H1 (cell line): ENCODE measurements at places on chromosomes 16 and 17. TPM values are rescaled to one million over a fixed set of nuclear protein-coding genes. Genes with fewer than 3 reads are reported as not detected.

Gene SLC16A6
- 0.13 and 0.17 TPM in 2 replicates for polyA plus RNA-seq

GRCh38 chr17:67434061-67434525 lies 57.0 kb downstream of the PITPNC1 start:
- no peak for DNase-seq

- DNase-seq, result no peak
Observed at GRCh38 chr16:9670033-9670432, 512.2 kb downstream of the GRIN2A start.

- DNase-seq, result no peak
Observed at GRCh38 chr17:32287804-32288511, 22.3 kb downstream of the RHBDL3 start.

GRCh38 chr17:37888881-37889280 lies 35.3 kb upstream of the TBC1D3K start:
- no peak for DNase-seq

DNA sequence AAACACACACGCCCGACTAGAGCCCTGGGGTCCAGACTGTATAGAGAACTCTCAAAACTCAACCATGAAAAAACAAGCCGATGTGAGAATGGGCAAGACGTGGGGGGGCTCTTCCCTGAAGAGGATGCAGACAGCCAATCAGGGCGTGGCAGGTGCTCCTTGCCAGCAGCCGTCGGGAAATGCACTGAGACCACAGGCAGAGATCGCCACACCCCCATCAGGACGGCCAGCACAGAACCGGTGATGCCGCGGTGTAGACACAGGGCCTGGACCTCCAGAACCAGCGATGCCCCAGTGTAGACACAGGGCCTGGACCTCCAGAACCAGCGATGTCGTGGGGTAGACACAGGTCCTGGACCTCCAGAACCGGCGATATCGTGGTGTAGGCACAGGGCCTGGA lies 169.2 kb downstream of the LAT start:
- DNase-seq, result no peak

GRCh38 chr16:11036040-11036439 lies 91.7 kb downstream of the CLEC16A start:
- DNase-seq, result no peak

Gene KREMEN2
- polyA plus RNA-seq, result 7.0 and 10.4 TPM in 2 replicates

Gene CACNA1G
- polyA plus RNA-seq, result 2.9 and 4.8 TPM in 2 replicates

DNA sequence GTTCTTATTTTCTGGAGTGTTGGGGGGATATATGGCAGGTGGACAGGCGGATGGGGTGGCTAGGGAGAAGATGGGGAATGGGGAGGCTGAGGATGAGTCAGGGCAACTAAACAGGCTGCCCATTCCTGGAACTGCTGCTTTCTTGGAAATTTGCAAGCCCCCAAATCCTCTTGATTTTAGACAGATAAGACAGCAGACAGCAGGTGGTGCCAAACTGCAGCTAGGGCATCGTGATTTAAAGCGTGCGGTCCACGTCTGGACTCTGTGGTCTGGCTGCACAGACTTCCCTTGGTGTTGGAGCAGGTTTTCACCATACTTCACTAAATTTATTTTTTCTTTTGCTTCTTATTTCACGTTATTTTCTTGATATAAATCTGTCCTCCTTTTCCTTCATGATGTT lies 10.9 kb upstream of the KRT24 start:
- DNase-seq, result no peak

Gene PRSS22
- 4.0 and 5.8 TPM in 2 replicates for polyA plus RNA-seq

DNA sequence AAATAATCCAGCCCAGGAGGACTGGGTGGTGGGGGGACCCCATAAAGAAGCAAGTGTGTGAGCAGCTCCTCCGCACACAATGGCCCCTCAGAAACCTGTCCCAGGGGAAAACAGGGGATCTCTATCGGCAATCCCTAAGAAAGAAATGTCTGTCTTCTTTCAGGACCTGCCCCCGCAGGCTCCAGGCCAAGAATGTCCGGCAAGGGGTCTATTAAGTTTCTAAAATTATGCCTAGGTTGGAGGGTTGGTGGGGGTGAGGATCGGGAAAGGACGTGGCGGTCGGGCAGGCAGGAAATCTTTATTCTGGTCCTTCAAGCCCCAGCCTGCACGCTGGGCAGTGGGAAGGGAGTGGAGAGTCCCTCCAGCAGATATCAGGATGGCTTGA lies 23.4 kb upstream of the LITAF start:
- no peak for DNase-seq

Gene CFAP119
- 5.6 and 7.1 TPM in 2 replicates for polyA plus RNA-seq

DNA sequence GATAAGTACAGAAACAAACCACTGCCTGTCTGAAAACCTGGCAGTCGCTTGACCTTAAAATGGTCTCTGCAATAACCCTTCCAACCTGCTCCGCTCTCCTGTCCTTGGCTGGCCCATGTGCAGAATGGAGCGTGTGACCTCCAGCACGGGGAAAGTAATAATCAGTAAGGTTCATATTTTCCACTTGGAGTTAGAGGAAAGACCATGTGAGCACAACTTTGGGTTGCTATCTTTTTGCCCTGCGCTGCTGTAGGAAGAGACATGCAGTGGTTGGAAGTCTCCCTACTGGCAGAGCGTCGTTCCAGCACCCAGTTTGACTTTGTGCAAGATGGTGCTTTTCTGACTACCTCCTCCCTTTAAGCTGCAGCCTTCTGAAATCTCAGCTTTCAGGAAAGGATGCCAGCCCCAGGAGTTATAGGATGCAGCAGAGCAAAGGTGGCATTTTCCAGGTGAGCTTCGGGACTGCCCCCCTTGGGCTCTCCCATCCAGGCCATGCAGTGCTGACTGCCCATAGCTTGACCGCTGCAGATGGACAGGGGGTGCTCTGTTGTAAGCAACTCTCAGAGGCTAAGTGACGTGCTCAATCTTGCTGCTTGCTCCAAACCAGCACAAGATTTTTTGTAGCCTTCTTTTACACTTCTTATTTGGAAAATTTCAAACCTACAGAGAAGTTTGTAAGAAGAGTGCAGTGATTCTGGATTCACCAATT lies 110.7 kb upstream of the NOL11 start:
- DNase-seq, result no peak

Gene SMIM36
- not detected in 2 replicates for polyA plus RNA-seq

Gene GPR139
- polyA plus RNA-seq, result 1.9 and 2.2 TPM in 2 replicates

GRCh38 chr17:65173284-65173793 lies 36.2 kb downstream of the RGS9 start:
- DNase-seq, result no peak

DNA sequence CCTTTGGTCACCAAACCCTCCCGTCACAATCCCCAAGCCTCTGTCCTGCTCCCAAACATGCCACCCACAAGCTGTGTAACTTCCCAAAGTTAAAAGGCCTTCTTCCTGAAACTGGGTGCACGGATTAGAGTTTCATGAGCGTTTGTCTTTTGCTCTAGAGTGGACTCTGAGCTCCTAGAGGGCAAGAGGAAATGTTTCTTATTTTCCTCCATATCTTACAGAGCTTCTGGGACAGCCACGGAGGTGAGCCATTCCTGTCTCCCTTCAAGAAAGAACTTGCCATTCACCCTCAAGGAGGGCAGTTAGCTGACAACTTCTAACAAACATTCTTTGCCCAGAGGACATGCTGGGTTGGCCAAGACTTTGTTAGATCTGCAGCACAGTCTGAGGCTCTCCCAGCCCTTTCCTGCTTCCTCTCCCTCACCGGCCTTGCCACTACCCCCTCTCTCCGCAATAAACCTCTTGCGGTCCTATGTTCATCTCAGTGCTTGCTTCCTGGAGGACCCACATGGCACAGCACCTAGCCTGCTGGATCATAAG lies 2.6 kb upstream of the MYCBPAP start:
- DNase-seq, result no peak

DNA sequence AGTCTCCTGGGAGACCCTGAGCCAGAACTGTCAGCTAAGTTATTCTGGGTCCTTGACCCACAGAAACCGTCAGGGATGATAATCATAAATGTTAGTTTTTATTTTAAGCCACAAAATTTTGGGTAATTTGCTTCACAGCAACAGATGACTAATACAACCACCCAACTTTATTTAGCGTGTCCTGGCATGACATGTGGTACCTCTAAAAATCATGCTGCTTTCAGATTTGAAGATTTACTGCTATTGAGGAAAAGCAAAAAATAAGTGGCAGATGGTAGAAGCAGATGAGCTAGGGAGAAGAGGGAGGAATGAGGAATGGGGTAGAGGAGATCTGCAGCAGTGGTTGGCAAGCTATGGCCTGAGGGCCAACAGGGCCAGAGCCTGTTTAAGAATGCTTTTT lies 90.4 kb downstream of the TMEM100 start:
- DNase-seq, result no peak

GRCh38 chr17:28644787-28645575 lies at the start of gene BLTP2:
BLTP2 (minus strand) TSS chr17:28645158; CDS start chr17:28645056, 102 bp downstream.
- peak; percentile 78 for DNase-seq

- DNase-seq, result no peak
Observed at GRCh38 chr16:51222016-51222415, 70.9 kb upstream of the SALL1 start.

Gene C17orf107
- polyA plus RNA-seq, result 0.45 and 0.67 TPM in 2 replicates

DNA sequence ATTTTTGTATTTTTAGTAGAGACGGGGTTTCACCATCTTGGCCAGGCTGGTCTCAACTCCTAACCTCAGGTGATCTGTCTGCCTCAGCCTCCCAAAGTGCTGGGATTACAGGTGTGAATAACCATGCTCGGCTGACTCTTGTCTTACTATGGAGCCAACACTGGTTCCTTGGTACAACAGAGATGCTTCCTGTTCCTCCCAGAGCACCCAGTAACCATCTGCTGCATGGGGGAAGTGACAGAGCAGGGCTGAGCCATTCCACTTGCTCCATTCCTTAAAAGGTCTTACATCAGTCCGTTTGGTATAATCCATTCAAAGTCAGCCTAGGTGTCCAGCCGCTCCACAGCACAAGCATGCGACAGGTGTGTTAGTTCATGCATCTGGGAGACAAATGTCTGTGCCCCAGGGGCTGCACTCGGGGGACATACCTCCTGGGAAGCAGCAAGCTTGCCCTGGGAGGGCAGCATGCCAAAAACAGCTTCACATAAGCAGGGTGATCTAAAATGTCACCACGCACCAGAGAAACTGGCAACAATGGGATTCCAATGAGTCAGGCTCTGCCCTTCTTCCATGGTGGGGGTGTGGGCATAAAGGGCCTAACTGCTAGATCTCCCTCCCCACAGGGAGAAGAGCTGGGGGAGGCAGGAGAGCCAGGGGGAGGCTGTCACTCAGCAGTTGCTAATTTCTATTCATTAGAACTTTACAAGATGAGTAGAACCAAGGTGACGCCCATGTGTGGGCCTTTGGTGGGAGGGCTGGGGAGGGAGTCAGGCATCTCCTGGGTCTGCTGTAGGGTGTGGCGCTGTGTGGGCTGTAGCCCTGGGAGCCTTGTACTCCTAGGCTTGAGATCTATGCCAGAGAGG lies 35.5 kb downstream of the PIPOX start:
- no peak for DNase-seq

Gene SPNS2
- polyA plus RNA-seq, result 1.2 and 1.9 TPM in 2 replicates

- no peak for DNase-seq
Observed at GRCh38 chr17:82094931-82095776, 2.9 kb downstream of the FASN start.

Gene TNFRSF17
- polyA plus RNA-seq, result not detected in 2 replicates
